ENCODE measurements at places on chromosomes 11 and 22.

DNA sequence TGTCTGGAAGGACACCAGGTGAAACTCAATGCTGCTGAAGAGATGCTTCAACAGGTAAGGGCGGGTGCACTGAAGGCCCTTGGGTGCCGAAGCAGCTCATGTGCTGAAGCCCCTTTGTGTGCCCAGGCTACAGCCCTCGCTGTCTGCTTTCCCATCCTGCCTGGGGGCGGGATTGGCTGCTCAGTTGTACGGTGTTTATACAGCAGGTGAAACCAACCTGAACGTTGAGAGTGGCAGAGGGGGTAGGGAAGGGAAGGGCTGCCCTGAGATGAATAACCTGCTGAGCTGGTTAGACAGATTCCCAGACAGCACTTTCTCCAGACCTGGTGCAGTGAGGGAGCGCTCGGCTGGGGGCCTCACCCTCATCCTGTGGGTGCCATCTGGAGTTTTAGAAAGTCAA is 75.7 kb downstream of the CYB5R2 start:
- no peak for DNase-seq

GRCh38 chr11:454801-455565 is 4.9 kb downstream of the PTDSS2 start:
- no peak for DNase-seq

- no peak for DNase-seq
These were observed 151.8 kb upstream of the ANO5 start for GRCh38 chr11:22041039-22041438.

DNA sequence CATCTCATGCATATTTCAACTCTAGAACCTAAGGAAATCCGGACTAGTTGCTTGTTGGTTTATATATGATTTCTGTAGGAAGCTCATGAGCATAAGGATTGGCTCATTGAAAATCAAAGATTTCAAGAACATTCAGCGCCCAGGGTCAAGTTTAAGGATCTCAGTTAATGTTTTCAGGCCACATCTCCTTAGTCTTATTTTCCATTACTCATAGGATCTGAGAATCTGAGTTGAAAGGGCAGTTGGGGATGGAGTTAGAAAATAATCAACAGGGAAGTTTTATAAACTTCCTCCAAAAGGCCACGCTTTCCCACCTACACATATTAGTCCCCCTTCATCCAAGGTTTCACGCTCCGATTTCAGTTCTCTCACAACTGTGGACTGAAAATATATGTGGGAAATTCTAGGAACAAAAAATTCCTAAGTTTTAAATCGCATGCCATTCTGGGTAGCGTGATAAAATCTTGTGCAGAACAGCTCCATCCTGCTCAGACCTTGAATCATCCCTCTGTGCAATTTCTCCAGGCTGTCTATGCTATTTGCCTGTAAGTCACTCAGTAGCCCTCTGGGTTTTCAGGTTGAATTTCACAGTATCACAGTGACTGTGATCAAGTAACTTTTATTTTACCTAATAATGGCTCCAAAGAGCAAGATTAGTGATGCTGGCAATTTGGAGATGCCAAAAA is 160.2 kb downstream of the KIRREL3 start:
- DNase-seq, result no peak

- no peak for DNase-seq
These were observed 48.1 kb upstream of the FGF3 start for GRCh38 chr11:69867076-69868005.

DNA sequence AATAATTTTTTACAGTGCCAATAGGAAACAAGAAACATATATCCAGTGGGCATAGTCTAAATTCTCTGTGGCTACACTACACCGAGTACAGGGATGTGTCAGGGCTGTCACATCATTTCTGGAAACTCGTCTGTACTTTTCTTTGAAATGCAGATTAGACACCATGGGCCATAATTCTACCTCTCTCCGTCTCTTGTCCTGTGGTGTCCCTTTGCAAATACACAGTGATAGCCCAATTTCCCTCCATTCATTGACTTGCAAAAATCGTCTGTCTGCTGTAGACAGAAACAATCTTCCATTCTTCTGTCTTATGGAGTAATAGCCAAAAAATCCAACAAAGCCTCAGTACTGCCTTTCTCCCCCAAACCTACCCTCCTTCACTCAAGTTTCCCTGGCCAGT is 487.1 kb upstream of the ANO3 start:
- no peak for DNase-seq

DNA sequence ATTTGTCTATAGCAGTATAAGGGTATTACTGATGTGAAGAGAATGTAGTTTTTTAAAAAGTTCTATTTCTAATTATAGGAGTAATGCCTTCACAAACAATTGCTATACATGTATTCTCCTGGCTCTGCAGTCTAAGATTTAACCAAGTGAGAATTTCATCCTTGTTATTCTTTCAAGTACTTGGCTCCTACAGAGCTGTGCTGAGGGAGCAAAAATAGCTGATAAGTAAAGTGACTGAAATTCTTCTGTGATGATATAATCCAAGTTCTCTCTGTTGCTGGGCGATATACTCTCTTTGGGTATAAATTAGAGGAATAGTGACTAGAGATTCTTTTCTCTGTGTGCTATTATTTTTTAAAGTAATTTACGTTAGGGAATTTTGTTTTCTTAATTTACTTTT is 68.0 kb downstream of the PGR start:
- no peak for DNase-seq

- no peak for DNase-seq
These were observed 51.5 kb upstream of the PHOX2A start for GRCh38 chr11:72295471-72295870.

GRCh38 chr11:62444835-62445234 is 26.0 kb downstream of the SCGB1A1 start:
- DNase-seq, result no peak

- peak; percentile 80 for DNase-seq
These were observed 128.2 kb downstream of the SGSM3 start for GRCh38 chr22:40498420-40499208.

Data from HFF-Myc (cell line).